ENCODE measurements at places on chromosomes 2 and 18.

DNA sequence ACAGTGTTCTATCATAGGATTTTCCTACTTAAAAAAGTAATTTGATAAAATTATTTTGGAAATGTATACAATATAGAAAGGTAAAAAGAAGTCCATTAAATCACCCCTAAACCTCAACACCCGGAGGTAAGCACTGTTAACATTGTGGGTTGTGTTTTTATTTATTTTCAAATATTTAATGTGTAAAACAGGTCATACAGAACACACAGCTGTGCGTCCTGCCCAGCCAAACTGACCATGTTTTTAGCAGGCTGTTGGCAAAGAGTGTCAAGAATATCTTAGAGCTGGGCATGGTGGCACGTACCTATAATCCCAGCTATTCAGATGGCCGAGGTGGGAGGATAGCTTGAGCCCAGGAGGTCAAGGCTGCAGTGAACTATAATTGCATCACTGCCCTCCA lies 78.8 kb upstream of the ZNF532 start:
- no peak for DNase-seq

DNA sequence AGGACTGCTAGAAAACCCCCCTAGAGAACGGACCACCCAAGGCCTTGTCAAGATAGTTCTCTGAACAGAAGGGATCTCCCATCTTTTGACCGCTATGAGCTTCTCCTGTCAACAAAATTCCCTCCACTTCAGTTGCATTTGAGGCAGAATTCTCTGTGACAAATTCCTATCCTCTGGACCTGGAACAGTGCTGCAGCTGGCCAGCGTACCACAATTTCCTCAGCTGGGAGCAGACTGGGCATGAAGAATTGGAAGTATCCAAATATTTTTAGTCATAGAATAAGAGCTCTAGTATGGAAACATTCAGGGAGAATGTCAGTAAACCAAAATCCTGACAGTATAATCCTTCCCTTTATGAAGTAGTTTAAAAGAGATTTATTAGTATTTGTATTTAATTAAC lies 147.1 kb upstream of the BOD1L2 start:
- DNase-seq = no peak

- DNase-seq = no peak
Measured at GRCh38 chr18:61544178-61544577, 210.9 kb downstream of the CDH20 start.

DNA sequence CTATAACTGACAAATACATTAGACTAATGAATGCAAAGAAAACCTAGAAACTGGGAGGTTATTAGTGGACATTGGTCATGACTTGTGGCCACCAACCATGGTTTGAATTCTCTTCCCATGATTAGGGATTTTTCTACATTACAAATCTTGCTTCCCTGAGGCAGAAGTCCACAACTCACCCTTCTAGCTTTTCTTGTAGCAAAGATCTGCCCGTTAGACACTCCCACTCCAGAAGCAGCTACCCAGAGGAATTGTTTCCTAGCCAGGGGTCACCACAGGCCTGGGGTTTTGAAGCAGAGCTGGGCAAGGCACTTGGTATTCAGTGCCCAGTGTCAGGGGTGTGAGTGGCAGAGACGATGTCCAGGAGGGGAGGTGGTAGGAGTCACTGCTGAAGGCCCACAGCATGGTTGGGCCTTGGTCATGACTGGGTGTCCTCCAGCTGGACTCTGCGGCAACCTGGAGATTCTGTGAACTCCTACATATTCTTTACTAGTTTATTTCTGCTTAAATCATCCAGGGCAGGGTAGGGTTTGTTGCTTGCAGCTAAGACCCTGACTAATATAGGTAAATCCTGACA lies 54.9 kb downstream of the ACTR2 start:
- no peak for DNase-seq

DNA sequence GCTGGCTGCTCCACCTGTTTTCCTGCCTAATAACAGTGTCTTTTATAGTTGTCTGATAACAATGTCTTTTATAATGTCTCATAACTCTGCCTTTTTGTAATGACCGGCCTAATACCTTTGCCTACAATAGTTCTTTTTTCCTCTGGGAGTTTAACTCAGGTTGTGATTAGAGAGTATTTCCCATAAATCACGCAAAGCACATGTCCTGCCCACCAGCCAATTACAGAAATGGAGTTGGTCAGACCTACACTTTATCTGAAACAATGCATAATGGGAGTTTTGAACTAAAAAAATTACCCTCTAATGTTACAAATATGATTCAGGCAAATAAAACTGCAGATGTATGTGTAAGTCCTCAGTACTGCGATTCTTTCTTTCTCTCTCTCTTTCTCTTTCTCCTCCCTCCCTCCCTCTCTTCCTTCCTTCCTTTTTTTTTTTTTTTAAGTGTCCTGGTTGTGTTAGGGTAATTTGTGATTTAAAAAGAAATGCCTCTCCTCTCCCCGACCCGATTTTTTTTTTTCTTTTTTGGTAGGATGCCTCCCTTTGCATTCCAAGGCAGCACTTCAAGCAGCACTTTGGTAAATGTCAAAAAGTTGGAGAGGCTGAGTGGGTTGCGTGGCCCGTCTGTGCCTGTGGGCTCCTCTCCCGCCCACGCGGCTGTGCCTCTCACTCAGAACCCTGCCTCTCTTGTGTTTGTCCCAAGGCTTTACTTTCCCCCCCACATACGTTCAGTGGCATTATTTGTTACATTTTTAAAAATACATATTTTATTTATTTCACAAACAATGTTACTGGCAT lies 147.3 kb downstream of the AGAP1 start:
- DNase-seq = no peak

- DNase-seq = no peak
Measured at GRCh38 chr2:150296770-150297546, 190.5 kb downstream of the RND3 start.

DNA sequence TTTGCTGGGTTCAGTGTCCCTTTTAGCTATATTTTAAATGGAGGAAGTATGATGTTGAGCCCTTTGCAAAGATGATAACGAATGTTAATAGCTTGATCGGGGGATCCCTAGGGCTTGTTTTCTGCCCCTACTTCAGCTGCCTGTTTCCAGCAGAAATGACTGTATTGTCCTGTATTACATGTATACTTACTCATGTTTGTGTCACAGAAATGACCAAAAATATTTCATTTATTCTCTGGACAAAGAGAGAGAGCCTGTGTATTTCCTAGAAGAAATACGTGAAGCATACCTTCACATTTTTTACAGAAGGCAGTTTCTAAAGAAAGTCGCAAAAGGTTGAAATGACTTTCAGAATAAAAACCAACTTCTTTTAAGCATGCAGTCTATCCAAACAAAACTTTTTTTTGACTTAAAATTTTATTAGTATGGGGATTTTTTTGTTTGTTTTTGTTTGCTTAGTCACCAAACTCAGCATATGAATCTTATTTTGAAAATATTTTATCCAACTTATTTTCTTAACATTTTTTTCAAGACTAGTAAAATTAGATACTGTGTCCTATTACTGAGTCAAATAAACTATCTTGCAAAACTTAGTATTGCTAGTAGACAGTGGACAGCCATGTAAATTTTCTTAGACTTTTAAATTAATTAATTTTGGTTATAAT lies 68.9 kb downstream of the PTRHD1 start:
- no peak for DNase-seq
